ENCODE measurements at places on chromosomes 6 and 20.
A peak's percentile ranks its signal among the peaks of the same experiment; 100 is the strongest.

GRCh38 chr6:127684501-127684900 is 107.5 kb downstream of the C6orf58 start:
- DNase-seq = no peak

- no peak for DNase-seq
Measured at GRCh38 chr6:11803591-11803971, 25.0 kb upstream of the ADTRP start.

DNA sequence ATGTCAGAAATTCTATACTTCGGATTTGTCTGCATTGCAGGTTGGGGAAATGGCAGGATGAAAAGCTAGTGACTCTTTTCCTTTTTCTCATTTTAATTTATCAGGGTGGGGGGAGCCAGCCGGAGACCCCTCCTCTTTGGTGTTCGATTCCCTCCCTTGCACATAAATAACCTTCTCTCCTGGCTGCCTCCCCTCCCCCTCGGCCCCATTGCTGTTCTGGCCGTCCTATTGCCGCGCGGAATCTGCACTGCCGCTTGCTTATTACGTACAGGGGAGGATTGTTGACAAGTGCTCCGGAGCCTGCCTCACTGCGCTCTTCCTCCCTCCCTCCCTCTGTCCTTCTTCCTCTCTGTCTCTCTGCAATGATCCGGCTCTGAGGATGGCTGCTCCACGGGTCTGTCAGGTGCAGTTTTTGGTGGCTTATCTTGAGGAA is 154.7 kb downstream of the JARID2 start:
- DNase-seq = no peak

GRCh38 chr20:51131811-51132210 is 108.9 kb upstream of the KCNG1 start:
- DNase-seq = no peak

- DNase-seq = no peak
Measured at GRCh38 chr6:106468935-106469334, 108.4 kb downstream of the CRYBG1 start.

DNA sequence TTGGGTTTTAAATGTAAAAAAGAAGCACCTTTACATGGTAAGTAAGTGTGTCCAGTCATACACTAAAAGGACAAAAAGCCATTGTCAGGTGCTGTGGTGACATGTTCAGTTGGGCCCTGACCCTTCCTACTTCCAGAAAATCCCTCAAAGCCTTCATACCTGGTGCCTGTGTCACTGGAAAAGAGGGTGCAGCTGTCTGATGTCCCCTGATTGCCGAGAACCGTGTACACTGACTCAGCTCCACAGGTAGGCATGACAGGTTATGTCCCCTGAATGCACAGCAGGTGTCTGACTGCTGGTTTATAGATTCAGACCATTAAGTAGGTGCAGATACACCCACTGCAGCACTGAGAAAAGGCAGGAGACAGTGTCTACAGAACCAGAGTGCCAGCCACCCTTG is 99.1 kb downstream of the FOXC1 start:
- no peak for DNase-seq

GRCh38 chr6:82602776-82603175 is 239.2 kb downstream of the TPBG start:
- peak; percentile 17 for DNase-seq

GRCh38 chr20:44014807-44015732 is 100.4 kb downstream of the TOX2 start:
- DNase-seq = no peak

DNA sequence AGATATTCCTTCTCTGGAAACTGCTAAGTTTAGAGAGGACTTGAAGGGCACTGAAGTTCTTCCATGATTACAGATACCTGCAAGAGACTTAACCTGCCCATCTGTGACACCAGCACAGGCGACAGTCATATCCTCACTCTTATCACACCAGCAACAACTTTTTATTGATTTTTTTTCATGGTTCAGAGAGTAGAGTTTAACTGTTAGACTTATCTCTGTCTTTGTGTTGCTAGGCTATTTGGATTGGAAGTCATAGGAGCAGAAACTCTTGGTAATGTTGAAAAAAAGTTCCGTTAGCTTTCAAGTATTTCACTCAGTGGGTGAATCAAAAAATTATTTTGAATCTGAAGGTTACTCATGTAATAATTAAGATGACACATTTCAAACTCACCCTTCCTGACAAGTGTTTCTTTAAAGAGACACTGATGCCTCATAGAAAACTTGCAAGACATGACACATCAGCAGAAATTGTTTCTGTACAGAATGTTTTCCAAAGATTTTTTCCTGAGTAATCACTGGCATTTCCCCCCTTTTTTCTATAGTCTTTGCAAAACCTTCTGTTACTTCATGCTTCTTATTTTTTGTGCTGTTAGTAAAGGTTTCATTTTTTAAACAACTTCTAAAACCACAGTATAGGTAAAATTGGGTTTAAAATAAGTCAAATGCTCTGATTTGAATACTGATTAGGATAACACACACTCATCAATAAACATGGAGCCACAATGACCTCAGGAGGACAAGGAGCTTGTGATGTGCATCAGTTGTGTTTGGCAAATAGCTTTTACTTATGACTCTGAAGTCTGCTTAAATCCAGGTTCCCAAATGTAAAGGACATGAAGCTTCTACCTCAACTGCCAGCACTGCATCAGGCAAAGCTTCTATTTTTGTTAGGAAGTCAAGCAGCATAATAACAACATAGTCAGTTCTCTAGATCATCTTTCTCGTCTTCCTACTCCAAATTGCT is 252.9 kb upstream of the MAN1A1 start:
- DNase-seq = no peak

DNA sequence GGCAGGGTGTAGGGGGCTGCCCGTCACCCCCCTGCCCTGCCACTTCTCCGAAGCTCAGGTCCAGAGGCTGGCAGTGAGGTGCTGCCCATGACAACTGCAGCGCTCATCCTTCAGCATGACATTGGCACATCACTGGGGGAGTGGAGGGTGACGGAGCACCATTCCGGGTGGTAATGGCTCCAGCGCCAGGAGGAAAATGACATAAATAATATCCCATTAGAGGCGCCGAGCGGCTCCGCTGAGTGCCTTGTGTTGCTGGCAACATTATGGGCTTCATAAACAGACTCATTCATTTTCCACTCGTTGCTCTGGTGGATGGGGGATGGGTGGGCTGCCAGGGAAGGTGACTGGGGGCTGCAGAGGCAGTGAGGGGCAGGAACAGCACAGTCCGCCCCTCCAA is 56.9 kb upstream of the CTNNBL1 start:
- DNase-seq = no peak

GRCh38 chr6:33607784-33608161 is 13.3 kb upstream of the ITPR3 start:
- DNase-seq = no peak

- no peak for DNase-seq
Measured at GRCh38 chr6:119296036-119297035, 53.2 kb downstream of the MAN1A1 start.

- no peak for DNase-seq
Measured at GRCh38 chr6:101666256-101666655, 272.7 kb downstream of the GRIK2 start.

DNA sequence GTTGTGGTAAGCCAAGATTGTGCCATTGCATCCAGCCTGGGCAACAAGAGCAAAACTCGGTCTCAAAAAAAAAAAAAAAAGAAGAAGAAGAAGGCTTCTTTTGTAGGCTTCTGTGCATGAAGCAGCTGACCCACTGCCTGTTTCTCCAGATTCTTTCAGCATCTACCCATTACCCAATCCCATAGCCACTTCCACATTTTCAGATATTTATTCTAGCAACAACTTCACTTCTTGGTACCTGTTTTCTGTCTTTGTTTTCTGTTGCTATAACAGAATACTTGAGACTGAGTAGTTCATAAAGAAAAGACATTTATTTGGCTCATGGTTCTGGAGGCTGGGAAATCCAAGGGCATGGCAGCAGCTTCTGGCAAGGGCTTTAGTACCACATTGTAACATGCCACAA is 95.3 kb upstream of the SGK1 start:
- no peak for DNase-seq

DNA sequence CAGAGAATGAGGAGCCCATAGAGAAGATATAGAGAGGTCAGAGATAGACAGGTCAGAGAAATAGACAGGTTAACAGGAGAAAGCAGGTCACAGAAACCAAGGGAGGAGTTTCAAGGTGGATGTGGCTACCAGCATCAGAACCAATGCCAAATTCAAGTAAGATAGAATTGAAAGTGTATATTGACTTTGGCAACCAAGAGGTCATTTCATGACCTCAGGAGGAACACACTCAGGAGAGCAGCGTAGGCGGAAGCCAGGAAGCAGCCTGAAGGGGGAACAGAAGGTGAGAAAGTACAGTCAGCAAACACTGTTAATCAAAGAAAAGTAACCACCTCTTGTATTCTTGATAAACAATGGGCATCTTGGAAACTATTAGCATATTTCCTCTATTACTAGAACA is 33.9 kb upstream of the ALDH8A1 start:
- no peak for DNase-seq

DNA sequence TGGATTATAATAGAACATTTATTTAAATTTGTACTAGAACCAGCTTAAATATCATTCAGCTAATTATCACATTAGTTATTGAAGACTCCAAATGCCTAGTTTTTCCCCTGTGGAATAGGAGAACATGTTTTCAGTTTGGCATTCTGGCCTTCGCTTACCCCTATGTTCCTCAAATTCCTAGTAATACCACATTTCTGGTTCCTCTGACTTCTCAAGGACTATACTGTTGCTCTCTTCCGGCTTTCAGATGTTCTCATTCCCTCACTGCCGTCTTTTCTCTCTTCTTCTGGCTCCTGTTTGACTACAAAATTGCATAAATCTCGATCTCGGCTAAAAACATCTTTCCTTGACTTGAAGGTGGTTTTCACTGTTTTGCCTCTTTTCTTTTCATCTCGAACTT is 71.8 kb upstream of the KHDRBS2 start:
- no peak for DNase-seq

DNA sequence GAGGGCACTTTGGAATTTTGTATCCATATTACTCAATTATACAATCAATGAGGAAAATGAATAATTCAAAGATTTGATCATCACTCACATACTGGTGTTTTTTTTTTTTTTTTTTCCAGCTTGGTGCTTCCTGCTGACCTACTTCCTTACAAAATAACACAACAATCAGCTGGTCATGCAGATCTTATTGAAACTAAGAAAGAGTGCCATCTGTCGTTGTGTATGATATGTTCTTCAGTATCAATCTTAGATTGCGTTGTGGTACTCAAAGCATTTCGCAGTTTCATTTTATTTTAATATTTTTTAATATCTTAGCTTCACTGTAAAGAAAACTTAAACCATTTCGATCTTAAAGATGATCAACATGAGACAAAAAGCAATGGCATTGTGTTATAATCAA is 155.6 kb downstream of the OGFRL1 start:
- DNase-seq = no peak

DNA sequence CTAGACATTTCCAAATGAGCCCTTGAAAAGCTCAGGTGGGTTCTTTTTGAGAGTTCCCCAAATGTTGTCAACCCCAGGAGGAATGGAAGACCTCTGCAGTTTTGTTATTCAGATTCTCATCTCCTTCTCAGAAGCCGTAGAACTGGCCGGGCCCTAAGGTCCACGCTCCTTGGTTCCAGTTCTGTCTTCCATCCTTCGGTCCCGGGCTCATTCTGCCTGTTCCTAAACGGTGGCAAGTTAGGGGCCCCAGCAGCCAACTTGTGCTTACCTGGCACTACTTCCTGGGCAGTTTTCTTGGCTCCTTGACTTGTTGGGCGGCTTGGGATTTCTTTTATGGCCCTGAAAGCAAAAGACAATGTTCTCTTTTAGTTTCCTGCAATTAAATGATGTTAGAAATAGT is 6.4 kb downstream of the ESR1 start:
- no peak for DNase-seq

- no peak for DNase-seq
Measured at GRCh38 chr6:20708367-20709124, 174.3 kb downstream of the CDKAL1 start.

DNA sequence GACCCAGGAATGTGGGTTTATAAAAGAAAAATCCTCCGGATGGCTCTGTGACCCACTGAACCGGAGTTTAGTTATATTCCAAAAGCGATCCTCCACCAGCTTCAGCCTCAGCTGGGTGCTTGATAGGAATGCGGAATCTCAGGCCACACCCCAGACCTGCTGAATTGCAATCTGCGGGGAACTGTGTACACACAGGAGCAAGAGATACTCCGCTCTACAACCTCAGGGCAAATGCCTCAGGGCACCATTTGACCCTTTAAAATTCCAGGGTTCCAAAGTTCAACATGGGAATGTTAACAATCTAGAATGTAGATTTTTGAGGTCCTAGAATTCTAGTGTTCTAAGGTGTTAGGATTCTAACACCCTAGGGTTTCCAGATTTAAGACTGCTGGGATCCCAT is 10.8 kb downstream of the BPIFA2 start:
- DNase-seq = no peak

- no peak for DNase-seq
Measured at GRCh38 chr6:66126358-66126757, 419.3 kb upstream of the EYS start.

GRCh38 chr6:135572051-135572450 is 74.5 kb upstream of the AHI1 start:
- no peak for DNase-seq

Measured in brain pericyte (primary cell).